HT1080 (cell line): ENCODE measurements at places on chromosomes 5 and 9.

- DNase-seq = no peak
These were observed 212.3 kb upstream of the ATP10B start for GRCh38 chr5:161064297-161064696.

GRCh38 chr5:138033907-138034306 is 1.0 kb upstream of the FAM13B start:
- peak; percentile 21 for DNase-seq

- no peak for DNase-seq
These were observed 90.6 kb downstream of the PTCD2 start for GRCh38 chr5:72410688-72411295.

GRCh38 chr9:13555989-13556500 is 276.6 kb upstream of the MPDZ start:
- DNase-seq = no peak

DNA sequence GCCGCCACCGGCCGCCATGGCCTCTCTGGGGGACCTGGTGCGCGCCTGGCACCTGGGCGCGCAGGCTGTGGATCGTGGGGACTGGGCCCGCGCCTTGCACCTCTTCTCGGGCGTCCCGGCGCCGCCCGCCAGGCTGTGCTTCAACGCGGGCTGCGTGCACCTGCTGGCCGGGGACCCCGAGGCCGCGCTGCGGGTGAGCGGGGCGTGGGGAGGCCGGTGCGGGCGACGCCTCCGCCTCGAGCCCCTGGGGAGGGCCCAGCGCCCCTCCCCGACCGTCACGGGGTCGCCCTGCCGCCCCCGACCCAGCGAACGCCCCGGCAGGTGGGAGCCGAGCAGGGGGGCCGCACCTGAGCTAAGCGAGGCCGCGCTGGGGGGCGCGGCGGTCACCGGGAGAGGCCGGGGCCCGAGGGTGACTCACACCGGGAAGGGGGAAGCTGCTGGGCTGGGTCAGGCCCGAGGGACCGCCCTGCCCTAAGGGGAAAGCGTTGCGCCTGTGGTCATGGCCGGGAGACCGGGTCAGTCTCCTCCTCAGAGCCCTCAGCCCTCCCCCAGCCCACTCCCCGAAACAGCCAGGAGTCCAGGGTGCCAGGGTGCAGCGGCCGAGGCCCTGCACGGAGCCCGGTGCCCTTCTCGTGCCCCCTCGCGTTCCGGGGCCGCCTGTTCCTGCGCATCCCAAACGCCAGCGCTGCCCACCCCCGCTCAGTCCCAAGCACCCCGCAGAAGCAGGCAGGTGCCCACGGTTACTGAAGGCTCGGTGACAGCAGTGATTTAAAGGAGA is 510 bp downstream of the NOXA1 start:
- DNase-seq = no peak

- no peak for DNase-seq
These were observed 66.8 kb upstream of the RNF130 start for GRCh38 chr5:180138214-180138975.

GRCh38 chr9:91481972-91482371 is 58.3 kb upstream of the NFIL3 start:
- DNase-seq = no peak

DNA sequence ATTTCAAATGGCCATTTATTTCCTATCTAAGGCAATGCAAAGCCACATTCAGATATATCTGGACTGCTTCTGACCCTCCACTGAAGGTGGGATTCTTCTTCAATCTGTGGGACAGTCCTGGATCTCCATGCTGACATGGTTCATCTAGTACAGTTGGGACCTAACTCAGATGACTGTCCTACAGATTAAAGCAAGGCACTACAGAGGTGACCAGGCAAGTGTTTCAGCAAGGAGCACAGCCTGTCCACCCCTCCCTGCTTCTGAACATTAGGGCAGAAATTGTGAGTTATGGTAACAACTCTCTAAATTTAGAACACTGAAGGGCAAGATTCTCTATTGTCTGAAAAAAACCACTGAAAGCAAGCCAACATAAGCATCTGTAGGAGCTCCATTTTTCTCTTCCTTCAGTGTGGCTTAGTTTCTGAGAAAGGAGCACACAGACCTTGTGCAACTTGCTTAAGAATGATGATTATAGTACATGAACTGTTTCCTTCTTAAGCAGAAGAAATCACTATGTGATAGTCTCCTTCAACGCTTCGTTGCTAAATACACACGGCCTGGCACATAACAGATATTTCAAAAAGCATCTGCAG is 62.9 kb upstream of the BARX1 start:
- no peak for DNase-seq

- DNase-seq = no peak
These were observed 26.9 kb downstream of the ZNF484 start for GRCh38 chr9:92850898-92851297.

- DNase-seq = peak; percentile 25
These were observed 71.7 kb downstream of the ANKRD55 start for GRCh38 chr5:56161439-56161823.

- DNase-seq = no peak
These were observed 16.0 kb downstream of the CEMIP2 start for GRCh38 chr9:71752352-71752751.

DNA sequence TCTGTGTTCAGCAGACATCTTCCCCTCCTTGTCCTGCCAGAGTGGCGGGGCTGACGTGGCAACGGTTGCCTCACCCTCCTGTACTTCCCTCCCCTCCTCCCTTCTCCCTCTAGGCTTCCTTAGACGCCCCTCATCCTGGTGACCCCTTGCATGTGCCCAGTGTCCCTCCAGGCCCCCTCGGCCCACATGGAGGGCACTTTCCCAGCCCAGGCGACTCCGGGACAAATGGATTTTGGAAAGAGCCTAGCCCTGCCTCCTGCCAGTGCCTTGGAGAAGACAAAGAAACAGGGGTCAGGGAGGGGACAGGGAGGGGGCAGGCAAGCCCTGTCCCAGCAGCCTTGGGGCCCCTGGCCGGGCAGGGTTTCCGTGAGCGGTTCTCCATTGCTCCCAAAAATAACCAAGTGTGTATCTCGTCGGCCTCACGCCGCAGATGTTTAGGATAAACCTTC is 38.3 kb upstream of the NEURL1B start:
- DNase-seq = no peak

DNA sequence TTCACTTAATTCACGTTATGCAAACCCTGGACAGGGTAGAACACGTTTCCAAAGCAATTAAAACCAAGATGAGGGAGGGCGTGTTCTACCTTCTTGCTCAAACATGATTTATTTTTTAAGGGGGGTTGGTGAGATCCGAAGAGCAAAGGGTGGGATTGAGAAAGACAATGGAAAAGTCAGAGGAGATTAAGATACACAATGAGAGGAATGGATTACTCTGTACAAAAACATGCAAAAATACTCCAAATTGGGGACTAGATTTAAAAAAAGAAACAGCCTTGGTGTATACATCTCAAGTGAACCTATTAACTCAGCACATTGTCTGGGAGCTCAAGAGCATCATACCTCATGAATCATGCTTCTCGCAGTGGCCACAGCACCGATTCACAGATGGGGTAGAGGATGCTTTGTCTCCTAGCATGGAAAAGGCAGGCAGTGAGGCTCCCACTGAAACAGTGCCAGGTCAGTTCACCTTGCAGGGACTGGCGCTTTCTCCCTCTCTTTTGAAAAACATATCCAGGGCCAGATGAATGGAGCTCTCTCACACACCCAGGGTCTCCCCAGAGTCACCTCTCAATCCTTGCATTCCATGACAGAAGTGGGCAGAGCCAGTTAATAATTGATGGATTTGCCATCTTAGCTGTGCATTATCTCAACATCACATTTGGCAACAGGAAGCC is 459.7 kb downstream of the BNC2 start:
- DNase-seq = peak; percentile 13

DNA sequence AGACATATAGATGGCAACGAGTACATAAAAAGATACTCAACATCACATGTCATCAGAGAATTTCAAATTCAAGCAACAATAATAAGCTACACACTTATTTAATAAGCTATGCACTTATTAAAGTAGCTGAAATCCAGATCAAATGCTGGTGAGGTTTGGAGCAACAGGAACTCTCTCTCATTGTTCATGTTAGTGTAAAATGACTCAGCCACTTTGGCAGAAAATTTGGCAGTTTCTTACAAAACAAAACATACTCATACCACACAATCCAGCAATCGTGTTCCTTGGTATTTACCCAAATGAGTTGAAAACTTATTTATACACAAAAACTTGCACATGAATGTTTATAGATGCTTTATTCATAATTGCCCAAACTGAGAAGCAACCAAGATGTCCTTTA is 131.5 kb upstream of the NFIL3 start:
- peak; percentile 30 for DNase-seq

GRCh38 chr5:128777052-128777451 is 188.2 kb upstream of the SLC27A6 start:
- DNase-seq = peak; percentile 13

DNA sequence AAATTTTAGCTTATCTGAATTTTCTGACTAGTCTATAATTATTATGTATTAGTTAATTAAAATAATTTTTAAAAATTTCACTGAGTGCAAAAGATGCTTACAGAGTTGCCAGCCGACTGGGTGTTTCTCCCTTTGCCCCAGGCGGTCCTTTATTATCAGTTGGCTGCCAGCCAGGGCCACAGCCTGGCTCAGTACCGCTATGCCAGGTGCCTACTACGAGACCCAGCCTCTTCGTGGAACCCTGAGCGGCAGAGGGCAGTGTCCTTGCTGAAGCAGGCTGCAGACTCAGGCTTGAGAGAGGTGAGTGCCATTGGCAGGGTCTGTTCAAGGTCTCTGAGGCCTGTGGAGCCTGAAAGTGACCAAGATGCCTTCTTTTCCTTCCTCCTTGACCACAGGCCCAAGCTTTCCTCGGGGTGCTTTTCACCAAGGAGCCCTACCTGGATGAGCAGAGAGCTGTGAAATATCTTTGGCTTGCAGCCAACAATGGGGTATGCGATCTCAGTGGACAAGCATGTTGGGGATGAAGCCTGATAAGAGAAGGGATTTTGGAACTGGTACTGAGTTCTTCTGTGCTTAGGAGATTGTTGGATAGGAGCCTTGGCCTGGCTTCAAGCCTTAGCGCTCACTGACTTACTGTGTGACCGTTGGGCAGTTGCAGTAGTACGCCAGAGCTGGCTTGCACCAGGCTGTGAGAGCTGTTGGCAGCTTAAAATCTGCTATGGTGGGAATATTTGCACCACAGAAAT is 10.6 kb downstream of the DELE1 start:
- no peak for DNase-seq

- peak; percentile 39 for DNase-seq
These were observed 550 bp downstream of the CORO2A start for GRCh38 chr9:98191671-98192502.

GRCh38 chr5:36876965-36877666 is 547 bp downstream of the NIPBL start:
- DNase-seq = peak; percentile 59

DNA sequence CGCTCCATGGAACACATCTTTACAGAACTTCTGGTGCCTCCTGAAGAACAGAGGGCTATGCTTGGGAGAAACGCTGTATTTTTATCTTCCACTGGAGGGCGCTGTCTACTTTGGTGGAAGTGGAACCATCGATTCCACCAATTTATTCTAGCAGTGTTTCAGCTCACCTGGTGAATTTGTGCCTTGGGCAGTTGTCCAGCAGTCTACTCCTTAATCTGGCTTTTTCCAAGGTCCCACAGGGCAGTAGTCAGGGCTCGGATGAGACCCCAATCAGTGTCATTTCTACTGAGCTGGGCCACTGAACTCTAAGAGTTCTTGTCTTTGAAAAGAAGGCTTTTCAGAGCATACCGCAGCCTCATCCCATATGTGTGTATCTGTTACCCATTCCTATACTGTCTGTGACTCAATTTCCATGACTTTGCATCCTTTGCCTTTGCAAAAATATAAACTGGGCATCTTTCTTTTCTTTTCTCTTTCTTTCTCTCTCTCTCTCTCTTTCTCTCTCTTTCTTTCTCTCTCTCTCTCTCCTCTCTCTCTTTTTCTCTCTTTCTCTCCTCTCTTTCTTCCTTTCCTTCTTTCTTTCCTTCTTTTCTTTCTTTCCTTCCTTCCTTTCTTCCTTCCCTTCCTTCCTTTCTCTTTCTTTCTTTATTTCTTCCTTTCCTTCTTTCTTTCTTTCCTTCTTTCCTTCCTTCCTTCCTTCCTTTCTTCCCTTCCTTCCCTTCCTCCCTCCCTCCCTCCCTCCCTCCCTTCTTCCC is 138.4 kb upstream of the ZNF618 start:
- peak; percentile 45 for DNase-seq
